Dermis microvascular lymphatic vessel endothelial cell (primary cell): ENCODE measurements at places on chromosomes 6 and 20.

DNA sequence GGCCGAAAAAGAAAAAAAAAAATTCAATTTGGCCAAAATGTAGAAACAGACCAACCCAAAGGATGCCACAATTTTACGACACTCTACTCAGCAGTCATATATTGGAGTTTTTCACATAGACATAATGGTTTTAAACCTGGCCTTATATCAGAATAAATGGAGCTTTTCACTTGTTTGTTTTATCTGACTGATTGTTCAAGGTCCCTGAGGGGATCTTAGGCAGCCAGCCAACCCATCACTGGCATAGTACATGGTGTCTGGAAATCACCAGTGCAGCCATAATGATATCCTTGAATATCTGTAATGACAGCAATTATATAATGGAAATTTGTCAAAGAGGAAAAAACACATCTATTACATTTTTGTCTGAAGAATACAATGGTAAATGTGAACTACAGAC, 96.9 kb downstream of the PRSS35 start:
- DNase-seq: no peak

GRCh38 chr6:140546640-140547039, 1172.2 kb upstream of the CITED2 start:
- DNase-seq: no peak

DNA sequence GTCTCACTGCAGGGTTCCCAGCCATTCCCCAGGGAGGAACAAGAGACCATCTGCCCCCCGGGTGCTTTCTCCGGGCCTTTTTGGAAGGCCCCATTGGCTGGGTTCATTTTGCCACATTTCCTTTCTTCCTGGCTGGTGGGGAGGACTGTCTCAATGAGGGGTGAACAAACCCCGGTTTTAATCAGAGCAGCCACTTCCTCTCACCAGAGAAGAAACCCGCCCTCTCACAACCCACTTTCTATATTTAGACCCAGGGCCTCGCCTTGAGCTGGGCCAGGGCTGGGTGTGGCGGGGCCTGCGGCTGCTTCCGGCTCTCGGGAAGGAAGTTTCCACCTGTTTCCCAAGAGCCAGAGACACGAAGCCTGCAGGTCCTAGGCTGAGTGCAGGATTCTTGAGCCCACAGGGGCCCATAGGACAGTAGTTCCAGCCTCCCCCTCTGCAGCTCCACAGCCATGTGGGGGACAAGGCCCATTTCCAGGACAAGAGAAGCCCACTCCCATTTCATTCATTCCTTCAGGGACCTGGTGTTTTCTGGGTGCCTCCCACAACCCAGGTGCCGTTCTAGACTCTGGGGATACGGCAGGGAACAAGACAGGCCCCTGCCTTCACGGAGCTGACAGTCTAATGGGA, 41.8 kb downstream of the RBM38 start:
- no peak for DNase-seq

DNA sequence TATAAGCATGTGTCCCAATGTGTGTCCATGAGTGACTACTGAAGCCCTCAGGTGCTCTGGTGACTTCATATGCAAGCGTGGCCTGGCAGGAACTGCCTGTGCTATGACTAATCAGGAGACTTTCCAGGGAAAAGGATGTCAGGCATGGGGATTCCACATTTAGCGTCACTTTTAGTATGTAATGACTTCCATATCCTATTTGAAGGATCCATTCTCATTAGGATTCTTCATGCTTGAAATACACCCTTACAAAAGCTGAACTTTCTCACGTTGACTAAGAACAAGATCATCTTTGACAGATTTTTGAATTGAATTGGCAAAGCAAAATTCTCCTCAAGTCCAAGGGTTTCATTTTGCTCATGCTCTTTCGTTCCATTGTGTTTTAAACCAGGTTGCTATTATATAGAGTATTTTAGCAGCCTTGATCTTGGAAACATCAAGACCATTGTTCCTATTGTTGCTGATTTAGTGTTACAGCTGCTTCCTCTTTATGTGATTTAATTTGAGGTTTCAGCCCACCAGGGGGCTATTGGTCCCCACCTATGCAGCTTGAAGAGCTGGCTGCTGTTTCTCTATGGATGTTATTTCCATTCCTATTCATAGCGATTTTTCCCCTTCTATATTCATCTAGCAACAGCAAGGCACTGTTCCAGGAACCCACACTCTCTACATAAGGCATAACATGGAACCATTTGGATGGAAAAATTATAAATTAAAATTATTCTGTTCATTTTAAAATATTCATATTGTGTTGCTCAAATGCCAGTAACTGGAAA, 418.6 kb downstream of the CDKAL1 start:
- peak; percentile 96 for DNase-seq

DNA sequence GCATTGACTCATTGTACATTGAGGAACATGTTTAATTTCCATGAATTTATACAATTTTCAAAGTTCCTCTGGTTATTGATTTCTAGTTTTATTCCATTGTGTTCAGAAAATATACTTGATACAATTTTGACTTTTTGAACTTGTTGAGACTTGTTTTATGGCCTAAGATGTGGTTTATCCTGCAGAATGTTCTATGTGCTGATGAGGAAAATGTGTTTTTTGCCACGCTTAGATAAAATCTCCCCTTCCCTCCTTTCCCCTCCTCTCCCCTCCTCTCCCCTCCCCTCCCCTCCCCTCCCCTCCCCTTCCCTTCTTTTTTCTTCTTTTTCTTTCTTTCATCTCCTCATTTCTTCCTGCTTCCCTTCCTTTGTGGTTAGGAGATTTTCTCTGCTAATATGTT, 470.8 kb upstream of the MAP3K7 start:
- DNase-seq: no peak
